ENCODE measurements at places on chromosomes 7 and 10.

- no peak for DNase-seq
These were observed 33.5 kb downstream of the SLC37A3 start for GRCh38 chr7:140364819-140365218.

GRCh38 chr10:90968328-90969081 is 47.6 kb upstream of the ANKRD1 start:
- peak; percentile 31 for DNase-seq

DNA sequence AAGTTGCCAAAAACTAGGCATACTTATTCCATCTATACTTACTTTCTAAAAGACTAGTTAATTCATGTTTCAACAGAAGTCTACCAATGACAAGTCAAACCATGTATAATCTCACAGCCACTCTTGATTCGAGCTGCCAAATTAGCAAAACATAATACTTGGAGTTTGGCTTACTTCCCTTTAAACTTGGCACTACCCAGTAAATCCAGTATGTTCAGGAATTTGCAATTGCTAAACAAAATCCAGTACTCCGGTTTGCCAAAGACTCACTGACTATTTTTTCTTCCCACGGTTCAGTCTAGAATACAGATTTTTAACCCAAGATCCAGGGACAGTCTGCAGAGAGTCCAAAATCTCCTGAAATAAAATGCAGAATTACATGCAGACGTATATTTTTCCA is 4.6 kb downstream of the OAT start:
- no peak for DNase-seq

- DNase-seq: no peak
These were observed 498.4 kb upstream of the LRRN3 start for GRCh38 chr7:110592557-110592956.

DNA sequence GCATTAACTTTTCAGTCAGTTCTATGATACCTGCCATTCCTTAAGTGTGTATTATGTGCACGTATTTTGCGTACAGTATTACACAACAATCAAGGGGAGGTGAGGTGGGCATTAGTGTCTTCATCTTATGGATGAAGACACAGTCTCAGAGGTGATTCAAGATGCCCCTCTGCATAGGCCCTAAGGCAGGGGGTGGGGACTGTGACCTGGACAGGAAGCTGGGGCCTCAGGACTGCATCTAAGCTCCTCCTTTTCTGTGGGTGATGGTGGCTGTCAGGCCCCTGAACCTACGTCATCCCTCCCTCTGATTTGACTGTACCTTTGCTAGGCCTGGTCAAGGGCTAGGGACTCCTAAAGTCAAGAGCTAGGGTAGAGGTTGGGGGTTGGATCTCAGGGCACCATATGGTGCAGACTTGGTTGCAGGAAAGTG is 38.9 kb downstream of the HK1 start:
- no peak for DNase-seq

- DNase-seq: no peak
These were observed 4.2 kb downstream of the LRRC27 start for GRCh38 chr10:132336064-132336746.

- DNase-seq: no peak
These were observed 9.6 kb upstream of the CFAP70 start for GRCh38 chr10:73368238-73368637.

DNA sequence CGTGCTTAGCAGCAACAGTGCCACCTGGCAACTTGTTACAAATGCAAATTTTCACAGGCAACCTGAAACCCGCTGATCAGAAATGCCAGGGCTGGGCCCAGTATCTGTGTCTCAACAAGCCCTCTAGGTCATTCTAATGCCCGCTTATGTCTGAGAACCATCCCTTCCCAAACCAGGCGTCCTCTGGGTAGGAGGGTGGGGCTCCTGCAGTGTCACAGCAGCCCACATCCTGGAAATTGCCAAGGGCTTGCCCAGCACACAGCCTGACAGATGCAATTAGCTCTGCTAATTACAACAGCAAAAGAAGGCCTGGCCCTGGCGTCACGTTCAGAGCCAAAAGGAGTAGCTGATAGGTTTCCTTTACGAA is 15.9 kb downstream of the ITPRIP start:
- no peak for DNase-seq

- DNase-seq: no peak
These were observed 161.3 kb upstream of the SHH start for GRCh38 chr7:155973451-155973997.

DNA sequence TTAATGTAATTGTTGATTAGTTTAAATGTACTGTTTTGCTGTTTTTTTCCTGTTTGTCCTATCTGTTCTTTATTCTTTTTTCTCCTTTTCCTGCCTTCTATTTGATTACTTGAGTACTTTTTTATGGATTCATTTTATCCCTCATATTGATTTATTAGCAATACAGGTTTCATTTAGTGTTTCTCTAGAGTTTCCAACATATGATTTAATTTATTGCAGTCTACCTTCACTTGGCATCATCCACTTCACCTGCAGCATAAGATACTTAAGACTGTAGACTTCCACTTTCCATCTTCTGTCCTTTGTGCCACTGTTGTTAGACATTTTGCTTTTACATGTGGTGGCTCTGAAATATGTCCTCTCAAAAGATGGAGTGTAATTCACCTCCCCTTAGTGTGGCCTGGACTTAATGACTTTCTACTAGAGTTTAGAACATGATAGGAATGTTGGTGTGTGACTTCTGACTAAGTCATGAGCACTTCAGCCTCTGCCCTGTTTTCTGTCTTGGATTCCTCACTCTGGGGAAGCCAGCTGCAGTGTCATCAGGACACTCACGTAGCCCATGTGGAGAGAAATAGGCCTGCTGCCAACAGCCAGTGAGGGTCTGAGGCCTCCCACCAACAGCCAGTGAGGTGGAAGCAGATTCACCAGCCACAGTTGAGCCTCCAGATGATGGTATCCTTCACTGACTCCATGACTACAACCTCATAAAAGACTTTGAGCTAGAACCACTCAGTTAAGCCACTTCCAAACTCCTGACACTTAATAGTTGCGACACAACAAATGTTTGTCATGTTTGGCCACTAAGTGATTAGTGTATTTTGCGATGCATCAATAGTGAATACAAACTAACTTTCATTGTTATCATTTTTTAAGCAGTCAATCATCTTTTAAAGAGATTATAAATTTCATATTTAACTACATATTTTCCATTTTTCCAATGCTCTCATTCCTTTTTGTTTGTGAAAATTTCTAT is 643.5 kb upstream of the DPP6 start:
- DNase-seq: no peak

- DNase-seq: no peak
These were observed 83.5 kb downstream of the RELN start for GRCh38 chr7:103905997-103906396.

DNA sequence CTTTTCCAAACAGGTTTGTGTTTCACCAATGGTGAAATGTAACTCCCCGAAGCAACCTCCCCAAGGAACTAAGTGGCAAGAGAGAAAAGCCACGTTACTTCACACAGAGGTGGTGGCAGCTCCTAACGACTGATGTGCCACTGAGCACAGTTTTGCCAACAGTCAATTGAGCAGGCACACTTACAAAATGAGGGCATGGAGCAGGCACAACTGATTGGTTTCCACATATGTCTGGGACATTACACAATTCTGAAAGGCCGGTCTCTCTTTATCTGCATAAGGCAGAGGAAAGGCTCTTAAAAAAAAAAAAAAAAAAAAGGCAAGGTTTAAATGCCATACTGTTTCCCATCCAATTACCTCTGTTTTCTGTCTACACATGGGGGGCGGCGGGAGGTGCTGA is 86.7 kb downstream of the GFRA1 start:
- no peak for DNase-seq

GRCh38 chr7:10798044-10798443 is 175.6 kb upstream of the PHF14 start:
- DNase-seq: no peak
